Right ventricle myocardium superior (tissue), 1 donor: ENCODE measurements at places on chromosomes 5 and 9. TPM values are rescaled to one million over a fixed set of nuclear protein-coding genes. Genes with fewer than 3 reads are reported as not detected.

The GPX8 gene
- 6.8 TPM for total RNA-seq

The SAPCD2 gene
- 0.22 TPM for total RNA-seq

The RLN2 gene
- not detected for total RNA-seq

The SEMA5A gene
- total RNA-seq, result 27.1 TPM

The ANKRD31 gene
- total RNA-seq, result 0.08 TPM

The FOXD4L4 gene
- not detected for total RNA-seq

The HDAC3 gene
- total RNA-seq, result 29.1 TPM

The SH3RF2 gene
- 309 TPM for total RNA-seq

The FAM114A2 gene
- 29.6 TPM for total RNA-seq

The GABRA6 gene
- total RNA-seq, result not detected

The CD74 gene
- 263 TPM for total RNA-seq

The SNAPC4 gene
- total RNA-seq, result 3.3 TPM

The PCDHB9 gene
- 0.81 TPM for total RNA-seq

The CAVIN4 gene
- 66.6 TPM for total RNA-seq

The ZNF618 gene
- total RNA-seq, result 2.0 TPM

The TSSK1B gene
- not detected for total RNA-seq

The ANXA1 gene
- total RNA-seq, result 53.1 TPM

The C5orf58 gene
- total RNA-seq, result 0.65 TPM

The SPAG8 gene
- 1.8 TPM for total RNA-seq

The PCDHAC1 gene
- 0.13 TPM for total RNA-seq

The ZNF879 gene
- total RNA-seq, result 4.0 TPM

The SPINK13 gene
- not detected for total RNA-seq

The DMAC1 gene
- total RNA-seq, result 130 TPM
